Activated T-helper 17 cell treated with anti-CD3 and anti-CD28 coated beads, Interleukin-2, amount 50 U/mL, for 72 hours (primary cell): ENCODE measurements at places on chromosomes 3 and 15. TPM values are rescaled to one million over a fixed set of nuclear protein-coding genes. Genes with fewer than 3 reads are reported as not detected.
A peak's percentile ranks its signal among the peaks of the same experiment; 100 is the strongest.

GRCh38 chr3:120791913-120792312, 49.4 kb downstream of the GTF2E1 start:
- no peak for ATAC-seq

DNA sequence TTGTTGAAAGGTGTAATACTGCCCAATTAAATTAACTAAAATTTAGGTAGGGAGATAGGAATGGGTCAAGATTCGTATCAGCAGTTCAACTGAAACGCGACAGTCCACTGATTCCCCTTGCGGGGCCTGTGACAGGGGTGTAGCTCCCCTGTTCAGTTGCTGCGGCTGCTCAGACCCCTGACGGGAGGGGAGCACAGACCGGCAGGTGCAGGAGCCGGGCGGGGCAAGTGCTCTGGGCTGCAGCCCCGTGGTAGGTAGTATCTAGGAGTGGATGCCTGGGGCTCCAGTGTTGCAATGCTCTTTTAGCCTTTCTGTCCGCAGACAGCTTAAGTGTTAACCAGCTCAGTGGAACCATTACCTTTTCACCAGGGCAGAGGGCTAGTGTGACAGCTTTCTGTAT, 164.9 kb downstream of the ROBO2 start:
- ATAC-seq, result no peak

Gene TMF1
- total RNA-seq, result 84.7 TPM

Gene AHSG
- not detected for total RNA-seq

DNA sequence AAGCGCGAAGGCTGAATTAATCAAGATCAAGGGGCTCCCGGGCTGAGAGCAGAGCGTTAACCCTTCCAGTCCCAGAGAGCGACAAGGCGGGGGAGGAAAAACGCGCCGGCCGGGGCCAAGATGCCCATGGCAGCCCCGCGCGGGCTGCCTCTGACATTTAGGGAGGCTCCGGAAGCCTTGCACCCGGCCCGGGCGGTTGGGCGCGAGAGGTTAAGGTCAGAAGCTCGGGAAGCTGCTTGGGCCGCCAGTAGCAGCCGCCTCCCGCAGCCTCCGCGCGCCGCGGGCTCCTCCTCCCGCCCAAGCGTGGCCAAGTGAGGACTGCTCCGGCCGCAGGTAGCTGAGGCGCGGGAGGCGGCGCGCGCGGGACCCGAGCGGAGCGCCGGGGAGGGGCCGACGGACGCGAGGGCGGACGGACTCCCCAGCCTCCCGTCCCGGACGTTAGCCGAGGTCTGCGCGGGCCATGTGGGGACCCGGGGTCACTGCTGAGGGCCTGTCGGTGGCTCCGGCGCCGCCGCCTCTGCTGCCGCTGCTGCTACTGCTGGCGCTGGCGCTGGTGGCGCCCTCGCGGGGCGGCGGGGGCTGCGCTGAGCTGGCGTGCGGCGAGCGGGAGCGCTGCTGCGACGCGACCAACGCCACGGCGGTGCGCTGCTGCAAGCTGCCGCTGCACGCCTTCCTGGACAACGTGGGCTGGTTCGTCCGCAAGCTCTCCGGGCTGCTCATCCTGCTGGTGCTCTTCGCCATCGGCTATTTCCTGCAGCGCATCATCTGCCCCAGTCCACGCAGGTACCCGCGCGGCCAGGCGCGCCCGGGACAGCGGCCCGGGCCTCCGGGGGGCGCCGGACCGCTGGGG, at the start of gene C3orf80:
Gene C3orf80, plus strand, starts transcription at position 247 of the 850 bp plus-strand sequence. Its CDS starts 214 bp downstream, at position 461.
- peak; percentile 84 for ATAC-seq

- ATAC-seq, result no peak
These were observed 11.9 kb downstream of the ZNF660 start for GRCh38 chr3:44596621-44597020.

Gene GHSR
- not detected for total RNA-seq

GRCh38 chr15:68268405-68268804, 9.1 kb upstream of the FEM1B start:
- ATAC-seq, result no peak

Gene CNTN4
- total RNA-seq, result not detected

DNA sequence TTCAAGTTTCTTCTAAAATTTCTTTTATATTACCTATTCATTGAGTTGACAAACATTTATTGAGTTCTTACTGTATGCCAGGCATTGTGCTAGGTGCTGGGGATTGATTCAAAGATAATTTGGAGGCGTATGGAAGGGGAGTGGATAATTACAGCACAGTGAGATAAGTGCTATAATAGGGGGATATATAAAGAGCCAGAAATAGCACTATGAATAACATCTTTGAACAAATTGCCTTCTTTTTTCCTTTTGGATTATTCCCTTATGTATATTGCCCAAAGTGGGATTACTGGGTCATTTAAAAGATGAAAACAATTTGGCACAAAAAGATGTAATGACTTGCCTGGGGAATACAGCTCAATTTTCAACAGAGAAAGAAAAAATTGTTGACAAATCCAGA, 64.6 kb downstream of the LPP start:
- no peak for ATAC-seq

Gene ATP10A
- 15.8 TPM for total RNA-seq

Gene AGBL1
- total RNA-seq, result 0.19 TPM

Gene RGMA
- total RNA-seq, result 0.15 TPM

GRCh38 chr3:183980403-183980802, 37.3 kb downstream of the ABCC5 start:
- no peak for ATAC-seq

- ATAC-seq, result no peak
These were observed 14.7 kb upstream of the AGTR1 start for GRCh38 chr3:148682997-148683396.

Gene MESP1
- total RNA-seq, result 2.1 TPM

- ATAC-seq, result no peak
These were observed 9.1 kb upstream of the OXTR start for GRCh38 chr3:8778475-8778874.

- ATAC-seq, result no peak
These were observed 2.4 kb downstream of the IGF2BP2 start for GRCh38 chr3:185822221-185823000.

DNA sequence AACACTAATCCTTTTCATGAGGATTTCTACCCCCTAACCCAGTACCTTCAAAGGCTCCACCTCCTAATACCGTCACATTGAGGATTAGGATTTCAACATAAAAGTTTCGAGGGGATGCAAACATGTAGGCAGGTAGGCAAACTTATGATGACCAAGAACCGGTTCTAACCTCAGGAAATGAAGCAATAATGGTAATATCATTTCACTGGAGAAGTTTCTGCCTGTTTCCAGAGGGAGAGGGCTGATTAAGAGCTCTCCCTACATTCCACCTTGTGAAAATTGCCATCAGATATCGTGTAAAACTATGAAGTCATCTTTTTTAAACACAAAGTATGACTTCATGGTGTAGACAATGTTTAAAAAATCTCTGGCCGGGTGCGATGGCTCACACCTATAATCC, 31.6 kb downstream of the NKIRAS1 start:
- no peak for ATAC-seq

Gene SEMA3B
- total RNA-seq, result 2.3 TPM

Gene NUSAP1
- 270 TPM for total RNA-seq

GRCh38 chr3:81302045-81302444, 459.4 kb downstream of the GBE1 start:
- ATAC-seq, result no peak

Gene LRRC57
- 21.4 TPM for total RNA-seq

Gene FANCI
- total RNA-seq, result 232 TPM

DNA sequence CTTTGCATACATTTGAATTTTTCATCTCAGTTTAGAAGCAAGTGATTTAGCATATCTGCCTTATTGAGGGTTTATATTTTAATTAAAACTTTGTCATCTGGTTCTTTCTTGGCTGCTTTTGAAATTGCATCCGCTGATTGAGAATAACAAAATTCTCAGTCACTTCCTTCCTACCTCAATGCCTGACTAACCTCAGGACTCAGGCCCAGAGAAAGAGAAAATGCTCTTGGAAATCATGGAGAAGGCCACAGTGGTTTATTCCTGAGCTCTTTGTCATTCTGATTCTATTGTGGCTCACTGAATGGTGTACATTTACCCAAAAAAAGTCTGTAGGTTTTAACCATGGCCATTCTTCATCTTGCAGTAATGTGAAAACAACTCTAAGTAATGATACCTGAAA, 533.9 kb downstream of the TBL1XR1 start:
- no peak for ATAC-seq

- ATAC-seq, result no peak
These were observed 147.7 kb downstream of the CHSY1 start for GRCh38 chr15:101104141-101104540.
